CD8-positive, alpha-beta memory T cell (primary cell): ENCODE measurements at places on chromosomes 3 and 15. TPM values are rescaled to one million over a fixed set of nuclear protein-coding genes. Genes with fewer than 3 reads are reported as not detected.

DNA sequence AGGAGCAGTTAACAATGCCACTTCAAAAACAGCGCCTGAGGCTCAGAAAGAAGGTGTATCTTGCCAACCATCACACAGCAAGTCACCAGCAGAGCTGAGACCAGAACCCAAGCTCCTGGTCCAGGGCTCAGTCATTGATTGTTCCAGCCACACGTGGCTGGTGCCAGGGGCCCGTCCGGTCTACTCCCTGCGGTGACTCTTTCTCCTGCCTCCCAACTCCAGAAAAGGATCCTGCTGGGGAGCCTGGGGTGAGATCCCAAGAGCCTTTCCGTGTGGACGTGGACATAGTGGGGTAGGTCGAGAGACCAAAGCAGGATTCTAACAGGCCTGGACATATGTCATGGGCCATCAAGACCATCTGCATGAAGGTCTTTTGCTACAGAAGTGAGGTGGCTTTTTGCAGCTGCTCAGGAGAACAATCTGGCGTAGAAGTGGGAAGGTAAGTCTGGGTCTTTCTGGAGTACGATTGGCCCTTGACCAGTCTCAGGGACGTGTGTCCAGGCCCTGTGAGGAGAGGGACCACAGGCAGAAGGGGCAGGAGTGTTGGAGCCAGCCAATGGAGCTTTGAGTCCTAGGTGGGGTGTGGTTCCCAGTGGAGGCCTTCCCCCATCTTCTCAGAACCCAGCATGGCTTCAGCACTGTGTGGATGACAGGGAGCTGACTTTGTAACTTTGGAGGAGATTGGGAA lies 105.4 kb downstream of the HMG20A start:
- DNase-seq: no peak

DNA sequence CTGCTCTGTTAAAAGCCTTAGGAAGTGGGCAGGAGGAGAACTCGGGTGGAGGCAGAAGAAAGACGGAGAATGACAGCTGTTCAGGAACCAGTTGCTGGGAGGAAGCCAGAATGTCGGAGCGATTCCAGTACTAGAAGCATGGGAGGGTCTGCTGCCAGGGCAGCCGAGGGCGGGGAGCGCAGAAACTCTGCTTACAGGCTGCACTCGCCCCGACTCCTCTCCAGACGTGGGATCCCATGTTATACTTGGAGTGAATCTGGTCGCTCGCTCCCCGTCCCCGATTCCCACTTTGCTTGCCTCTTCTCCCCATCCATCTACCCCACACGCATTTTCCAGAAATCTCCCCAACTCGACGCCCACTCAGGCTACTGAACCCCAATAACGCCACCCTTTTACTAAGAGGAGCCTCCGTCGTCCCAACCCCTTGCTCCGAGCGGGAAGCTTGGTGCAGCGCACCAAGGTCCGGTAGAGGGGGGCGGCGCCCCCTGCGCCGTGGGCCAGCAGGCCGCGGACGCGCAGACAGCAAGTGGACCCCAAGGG lies 665 bp downstream of the GATM start:
- no peak for DNase-seq

GRCh38 chr3:124291008-124291407 lies 299.1 kb upstream of the ROPN1 start:
- no peak for DNase-seq

GRCh38 chr3:4601892-4602291 lies 108.7 kb downstream of the ITPR1 start:
- DNase-seq: no peak

GRCh38 chr3:185943760-185944106 lies 5.9 kb upstream of the TRA2B start:
- no peak for DNase-seq

DNA sequence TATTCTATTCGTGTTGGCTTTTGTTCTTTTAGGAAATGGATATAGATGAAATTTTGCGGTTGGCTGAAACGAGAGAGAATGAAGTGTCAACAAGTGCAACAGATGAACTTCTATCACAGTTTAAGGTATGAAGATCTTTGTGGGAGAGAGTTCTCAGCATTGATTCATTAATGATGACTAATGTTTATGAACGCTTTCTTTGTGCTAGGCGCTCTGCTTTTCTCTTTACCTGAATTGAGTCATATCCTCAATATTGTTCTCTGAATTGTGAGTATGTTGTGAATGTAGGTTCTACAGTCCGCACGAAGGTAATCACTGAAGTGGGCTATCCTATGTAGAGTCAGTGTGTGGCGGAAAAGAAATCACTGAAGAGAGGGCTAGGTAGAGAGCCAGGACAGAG lies 81.2 kb downstream of the CHD2 start:
- no peak for DNase-seq

- no peak for DNase-seq
These were observed 34.3 kb upstream of the ANKRD34C start for GRCh38 chr15:79248183-79248582.

- no peak for DNase-seq
These were observed 123.1 kb downstream of the ADCY5 start for GRCh38 chr3:123325766-123326256.

The GABRG3 gene
- total RNA-seq: not detected

GRCh38 chr3:48694610-48695392 lies 9.1 kb upstream of the NCKIPSD start:
- DNase-seq: no peak

DNA sequence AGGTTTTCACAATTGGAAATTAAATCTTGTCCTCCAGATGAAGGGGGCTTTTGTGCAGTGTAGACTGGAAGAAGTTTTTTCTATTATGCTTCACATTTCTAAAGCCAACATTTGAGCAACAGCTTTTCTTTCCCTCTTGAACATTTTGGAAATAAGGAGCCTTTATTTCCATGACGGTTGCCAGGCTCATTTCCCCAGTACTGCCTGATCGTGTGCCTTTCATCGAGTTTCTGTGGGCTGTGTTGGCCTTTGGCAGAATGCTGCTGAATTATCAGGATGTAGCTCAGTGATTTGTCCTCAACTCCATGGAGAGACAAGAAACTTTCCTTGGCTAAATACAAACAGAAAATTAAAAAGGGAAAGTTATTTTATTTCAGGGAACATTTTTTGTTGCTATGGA lies 314.8 kb upstream of the LRRC3B start:
- DNase-seq: no peak

DNA sequence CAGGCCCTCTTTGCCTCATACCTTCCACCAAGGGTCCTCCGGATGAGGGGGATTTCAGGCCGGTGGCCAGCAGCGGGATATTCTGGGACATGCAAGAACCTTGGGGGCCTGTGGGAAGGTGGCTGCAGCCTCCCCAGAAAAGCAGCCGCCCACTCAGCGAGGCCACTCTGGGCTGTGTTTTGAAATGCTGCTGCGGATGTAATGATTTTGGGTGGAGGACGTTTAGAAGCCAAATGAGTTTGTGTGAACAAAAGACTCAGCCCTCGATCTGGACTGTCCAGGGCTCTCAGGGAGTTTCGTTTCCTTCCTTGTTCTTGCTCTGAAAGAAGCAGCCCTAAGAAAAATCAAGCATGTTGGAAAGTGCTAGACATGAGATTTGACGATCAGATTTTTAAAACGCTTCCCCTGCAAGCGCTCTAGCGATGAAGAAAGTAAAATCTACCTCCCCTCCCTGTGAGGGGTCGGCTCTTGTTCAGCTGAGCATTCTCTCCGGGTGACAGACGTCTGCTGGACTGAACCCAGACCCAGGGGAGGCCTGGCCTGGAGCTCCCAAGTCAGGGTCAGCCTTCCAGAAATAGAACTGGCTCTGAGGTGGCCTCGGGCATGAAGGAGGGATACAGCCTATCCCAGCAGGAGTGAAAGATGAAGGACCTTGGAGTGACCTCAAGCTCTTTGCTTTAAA lies 12.9 kb downstream of the HEG1 start:
- no peak for DNase-seq

- DNase-seq: no peak
These were observed 341.3 kb upstream of the CFAP20DC start for GRCh38 chr3:59391131-59391530.

DNA sequence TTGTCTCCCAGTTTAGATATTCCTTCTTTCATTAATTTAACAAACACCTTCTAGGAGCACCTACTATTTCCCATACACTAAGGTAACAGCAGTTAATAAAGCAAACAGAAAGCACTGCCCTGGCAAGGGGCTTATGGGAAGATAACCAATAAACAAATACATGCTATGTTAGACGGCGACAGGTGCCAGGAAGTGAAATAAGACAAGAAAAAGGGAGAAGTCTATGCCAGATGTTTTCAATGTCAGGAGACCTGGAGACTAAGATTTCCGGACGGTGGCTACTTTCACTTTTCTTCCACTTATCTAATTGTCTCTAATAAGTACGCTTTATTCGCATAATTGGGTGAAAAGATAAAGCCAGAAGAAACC lies 32.5 kb upstream of the ZNF445 start:
- no peak for DNase-seq

- no peak for DNase-seq
These were observed 8.4 kb upstream of the GSK3B start for GRCh38 chr3:120102674-120103073.

DNA sequence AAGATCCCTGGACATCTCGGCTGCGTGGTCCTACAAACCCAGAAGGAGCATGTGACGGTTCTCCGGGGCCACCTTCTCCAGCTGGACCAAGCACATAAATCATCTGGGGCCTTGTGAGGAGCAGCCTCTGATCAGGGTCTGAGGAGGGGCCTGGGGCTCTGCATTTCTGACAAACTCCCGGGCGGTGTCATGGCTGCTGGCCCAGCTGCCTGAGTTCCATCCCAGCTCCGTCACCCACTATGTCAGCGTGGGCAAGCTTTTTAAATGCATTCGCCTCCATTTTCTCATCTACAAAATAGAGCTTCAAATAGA lies 126.3 kb upstream of the MEF2A start:
- no peak for DNase-seq

DNA sequence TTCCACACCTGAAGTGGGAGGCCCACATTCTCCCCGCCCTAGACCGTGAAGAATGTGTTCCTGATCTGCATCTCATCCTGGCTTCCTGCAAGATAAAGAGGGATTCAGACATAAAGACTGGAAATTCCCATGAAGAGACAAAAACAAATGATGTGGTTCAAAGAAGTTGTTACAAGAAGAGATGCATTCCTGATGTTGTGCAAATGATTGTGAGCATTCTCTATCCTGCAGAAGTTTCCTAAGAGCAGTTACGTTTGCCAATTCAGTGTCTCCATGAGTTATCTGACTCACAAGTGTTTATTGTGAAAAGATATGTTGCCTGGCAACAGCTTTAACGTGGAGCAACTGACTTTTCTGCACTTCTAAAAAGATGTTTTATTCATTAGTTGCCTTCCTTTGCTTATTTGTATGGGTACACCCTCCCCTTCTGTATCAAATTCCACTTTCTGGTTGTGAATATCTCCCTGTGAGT lies 107.8 kb downstream of the ZIC4 start:
- no peak for DNase-seq

DNA sequence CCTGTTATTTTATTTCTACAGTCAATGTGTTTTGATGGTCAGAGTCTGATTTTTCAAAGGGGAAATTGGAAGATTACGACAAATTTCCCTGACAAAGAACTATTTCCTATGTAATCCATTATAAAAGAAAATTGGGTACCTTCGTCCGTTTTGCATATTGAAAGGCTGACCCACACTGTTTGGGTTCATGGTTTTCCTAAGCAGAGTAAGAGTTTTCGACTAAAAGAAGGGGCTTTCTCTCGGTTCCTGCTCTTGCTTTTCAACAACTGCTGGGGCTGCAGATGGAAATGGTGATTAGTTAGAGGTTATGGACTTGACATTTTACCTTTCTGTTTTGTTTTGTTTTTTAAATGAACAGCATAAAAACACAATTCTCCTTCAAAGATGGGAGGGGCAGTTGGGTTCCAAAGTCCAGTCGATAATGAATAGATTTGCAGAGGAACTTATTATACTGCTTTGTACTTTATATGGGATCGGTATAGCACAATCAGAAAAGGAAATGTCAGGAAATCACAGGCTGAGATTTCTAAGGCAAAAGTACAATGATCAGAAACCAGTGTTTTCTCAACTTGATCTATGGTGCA lies 978 bp downstream of the KCNMB2 start:
- DNase-seq: no peak

DNA sequence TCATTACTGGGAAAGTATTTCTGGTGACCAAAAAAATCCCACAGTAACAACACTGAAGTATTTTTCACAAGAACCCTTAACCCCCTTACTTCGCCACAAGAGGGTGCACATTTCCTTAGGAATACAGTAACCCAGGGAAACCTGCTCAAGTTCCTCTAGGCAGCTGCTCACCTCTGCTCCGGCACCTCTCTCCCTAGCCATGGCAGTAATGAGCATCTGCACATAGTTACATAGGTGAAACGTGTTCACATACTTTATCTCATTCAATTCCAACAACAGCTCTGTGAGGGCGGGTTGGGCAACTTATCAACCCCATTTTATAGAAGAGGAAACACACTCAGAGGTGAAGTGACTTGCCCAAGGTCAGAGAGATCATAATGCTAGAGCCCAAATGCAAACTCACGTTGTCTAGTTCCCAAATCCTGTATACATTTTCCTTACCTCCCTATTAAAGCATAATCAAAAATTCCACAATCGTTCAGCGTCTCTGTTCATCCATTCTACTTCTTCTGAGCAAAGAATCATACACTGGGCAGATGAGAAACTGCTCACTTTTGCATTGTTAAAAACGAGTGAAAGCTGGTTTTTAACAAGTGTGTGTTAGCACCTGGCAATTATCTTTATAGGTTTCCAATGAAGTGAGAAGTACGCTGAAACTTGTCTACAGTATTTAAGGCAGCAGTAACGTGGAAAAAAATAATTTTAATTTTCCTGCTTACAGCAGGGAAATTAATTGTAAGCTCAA lies 90.7 kb downstream of the IGF2BP2 start:
- DNase-seq: no peak

GRCh38 chr3:141243271-141243707 lies 11.7 kb downstream of the PXYLP1 start:
- DNase-seq: peak; percentile 74

GRCh38 chr3:53109891-53110771 lies 20.1 kb downstream of the RFT1 start:
- no peak for DNase-seq

The GASK1A gene
- total RNA-seq: not detected

The DIS3L gene
- 24.7 TPM for total RNA-seq

The NPAP1 gene
- not detected for total RNA-seq

- no peak for DNase-seq
These were observed 50.2 kb downstream of the CDCP1 start for GRCh38 chr3:45095916-45096526.

GRCh38 chr3:26074080-26074479 lies 284.2 kb downstream of the OXSM start:
- DNase-seq: no peak

The ITPKA gene
- 0.44 TPM for total RNA-seq

DNA sequence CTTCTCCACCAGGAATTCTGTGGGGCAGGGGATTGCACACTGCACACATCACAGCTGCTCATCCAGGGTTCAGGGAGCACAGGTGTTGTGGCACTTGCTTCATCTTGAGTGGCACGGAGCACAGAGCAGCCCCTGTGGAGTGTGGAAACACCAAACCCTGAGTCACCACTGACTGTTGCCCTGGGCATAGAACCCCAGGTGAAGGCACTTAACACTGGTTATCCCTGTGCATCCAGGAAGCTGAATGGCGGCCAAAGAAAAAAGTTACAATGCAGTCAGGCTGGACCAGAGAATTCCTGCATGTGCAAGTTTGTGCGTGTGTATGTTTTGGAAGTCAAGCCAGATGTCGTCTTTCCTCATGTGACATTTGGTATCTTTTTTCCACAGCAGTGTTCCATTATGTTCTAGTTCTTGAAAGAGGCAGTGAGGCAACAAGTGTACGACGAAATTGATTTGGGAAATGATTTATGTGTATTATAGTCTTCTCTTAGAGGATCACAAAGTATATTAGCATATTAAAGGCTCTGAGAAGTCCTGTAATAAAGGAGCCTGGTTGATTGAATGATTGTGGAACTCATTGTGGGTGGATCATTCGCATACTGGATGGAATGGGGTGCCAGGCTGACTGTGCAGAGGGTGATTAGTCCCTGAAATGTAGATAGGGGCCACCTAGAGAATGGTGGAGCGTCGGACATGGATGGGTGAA lies 292.3 kb downstream of the TLE3 start:
- DNase-seq: no peak
